ENCODE measurements at places on chromosomes 5 and 9.

GRCh38 chr5:74895906-74896305, 29.7 kb upstream of the FAM169A start:
- DNase-seq: peak; percentile 73

DNA sequence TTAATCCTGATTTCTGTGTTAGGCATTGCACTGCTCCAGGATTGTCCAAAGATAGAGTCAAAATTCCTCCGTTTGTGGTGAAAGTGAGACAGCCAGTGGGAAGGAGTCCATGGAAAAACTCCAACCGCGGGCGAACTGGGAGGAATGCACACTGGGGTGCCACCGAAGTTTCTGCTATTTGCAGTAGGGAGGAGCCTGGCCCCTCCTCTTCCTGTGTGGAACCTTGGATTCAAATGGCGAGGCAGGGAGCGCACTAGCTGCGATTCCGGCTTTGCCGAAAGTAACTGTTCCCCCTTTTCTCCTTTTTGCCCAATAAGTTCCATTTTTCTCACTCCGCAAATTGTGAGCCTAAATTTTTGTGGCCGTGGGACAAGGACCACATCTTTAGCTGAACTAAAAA, 9.3 kb downstream of the BAAT start:
- peak; percentile 35 for DNase-seq

DNA sequence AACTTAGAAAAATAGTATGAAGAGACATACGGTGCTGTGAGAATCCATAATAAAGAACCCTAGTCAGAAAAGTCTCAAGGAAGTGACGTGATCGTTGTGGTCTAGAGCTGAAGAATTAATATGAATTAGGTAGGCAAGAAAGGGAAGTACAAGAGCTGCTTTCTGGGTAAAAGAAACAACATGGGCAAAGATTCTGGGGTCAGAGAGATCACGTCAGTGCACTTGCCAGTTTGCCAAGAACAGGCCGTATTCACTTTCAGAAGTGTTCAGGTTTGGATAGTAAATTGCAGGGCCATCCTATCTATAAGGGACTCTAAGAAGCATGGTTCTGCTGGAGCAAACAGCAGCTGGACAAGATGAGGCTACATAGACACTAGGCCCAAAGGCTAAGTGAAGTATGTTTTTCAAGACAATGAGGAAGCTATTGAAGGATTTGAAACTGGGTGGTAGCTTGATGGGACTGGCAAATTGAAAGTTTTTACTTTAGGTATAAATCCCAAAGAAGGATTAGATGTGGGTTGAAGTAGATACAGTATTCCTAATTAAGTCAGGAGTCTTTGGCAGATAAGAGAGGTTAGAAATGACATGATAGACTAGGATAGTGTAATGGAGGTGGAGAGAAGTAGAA, 4.8 kb upstream of the CHD1 start:
- DNase-seq: no peak

DNA sequence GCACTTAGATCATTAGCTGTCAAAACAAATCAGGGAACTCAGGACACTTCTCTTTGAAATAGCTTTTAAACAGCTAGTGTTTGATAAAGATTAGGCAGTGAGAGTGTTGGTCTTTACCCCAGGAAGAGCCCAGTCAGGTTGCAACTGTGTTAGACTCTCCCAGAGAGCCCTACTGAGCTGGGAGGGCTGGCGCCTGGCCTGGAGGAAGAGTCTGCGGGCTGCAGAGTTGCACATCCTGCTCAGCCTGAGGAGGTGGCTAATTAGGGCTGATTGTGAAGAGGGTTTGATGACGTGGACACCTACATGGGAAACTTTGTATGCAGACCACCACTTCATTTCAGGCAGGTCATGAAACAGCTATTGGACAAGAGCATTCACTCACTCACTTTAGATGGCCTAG, 112.0 kb downstream of the TMEM174 start:
- DNase-seq: no peak

GRCh38 chr5:61254969-61255555, 77.0 kb upstream of the ZSWIM6 start:
- DNase-seq: no peak

GRCh38 chr5:164303646-164304215, 798.3 kb downstream of the MAT2B start:
- no peak for DNase-seq

GRCh38 chr9:101307524-101308213, 77.1 kb downstream of the BAAT start:
- peak; percentile 0 for DNase-seq

- DNase-seq: no peak
Observed at GRCh38 chr5:3277590-3278196, 317.9 kb upstream of the IRX1 start.

DNA sequence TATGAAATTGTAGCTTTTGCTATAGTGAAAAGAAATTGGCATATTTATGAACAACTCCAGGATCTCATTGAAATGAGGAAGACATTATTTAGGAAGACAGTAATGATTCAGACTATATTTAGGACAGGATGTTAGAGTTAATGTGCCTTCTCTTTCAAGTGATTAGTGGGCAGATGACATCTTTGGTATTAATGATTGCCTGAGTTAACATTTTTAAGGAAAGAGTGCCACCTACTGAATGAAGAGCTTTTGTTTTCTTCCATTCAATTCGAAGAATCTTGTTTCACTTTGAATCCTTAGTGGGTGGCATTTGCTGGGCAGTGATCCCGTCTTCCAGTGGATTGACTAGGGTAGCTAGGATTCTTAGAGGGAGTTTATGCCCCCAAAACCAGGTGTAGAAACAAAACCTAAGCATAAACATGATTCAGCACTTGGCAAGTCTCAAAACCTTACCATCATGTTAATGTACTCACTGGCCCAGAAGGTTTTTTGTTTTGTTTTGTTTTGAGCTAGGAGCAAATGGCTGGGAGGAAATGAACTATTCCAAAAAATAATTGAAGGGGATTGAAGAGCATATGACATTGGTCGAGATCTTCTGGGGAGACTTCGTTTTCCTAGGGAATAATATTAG, 23.2 kb downstream of the MAP3K1 start:
- peak; percentile 79 for DNase-seq

GRCh38 chr9:90103771-90104170, 499.0 kb downstream of the GADD45G start:
- DNase-seq: no peak

- DNase-seq: peak; percentile 69
Observed at GRCh38 chr5:126597156-126597555, 2.1 kb upstream of the ALDH7A1 start.

- DNase-seq: peak; percentile 81
Observed at GRCh38 chr5:158013939-158014338, 155.0 kb upstream of the CLINT1 start.

- peak; percentile 19 for DNase-seq
Observed at GRCh38 chr9:2116073-2116472, 100.9 kb downstream of the SMARCA2 start.

DNA sequence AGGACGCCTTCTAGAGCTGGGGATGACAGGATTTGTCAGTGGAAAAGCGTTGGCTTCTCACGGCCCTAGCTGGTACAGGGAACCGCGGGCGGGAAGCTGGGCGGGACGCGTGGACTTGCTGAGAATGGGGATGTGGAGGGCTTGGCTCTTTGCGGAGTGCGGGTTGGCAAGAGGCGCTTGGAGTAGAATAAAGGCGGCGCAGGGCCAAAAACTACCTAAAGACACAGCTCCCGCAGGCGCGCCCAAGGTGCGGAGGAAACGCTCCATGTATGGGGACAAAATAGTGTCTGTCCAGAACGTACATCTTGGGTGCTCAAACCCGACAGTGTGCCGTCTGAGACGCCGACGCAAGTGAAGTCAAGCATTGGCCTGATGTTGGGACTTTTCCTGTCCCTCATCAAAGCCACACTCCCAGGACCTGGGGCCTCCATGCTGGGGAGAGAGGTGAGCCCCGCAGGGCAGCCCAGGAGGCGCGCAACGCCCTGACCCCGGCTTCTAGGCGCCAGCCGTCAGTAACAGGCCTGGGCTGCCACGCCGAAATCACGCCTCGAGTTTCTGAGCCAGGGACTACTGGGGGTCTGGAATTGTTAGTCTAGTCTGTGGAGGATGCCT, 1.6 kb upstream of the NKX2-5 start:
- no peak for DNase-seq

GRCh38 chr5:76544268-76544926, 78.8 kb downstream of the F2RL2 start:
- DNase-seq: peak; percentile 31

DNA sequence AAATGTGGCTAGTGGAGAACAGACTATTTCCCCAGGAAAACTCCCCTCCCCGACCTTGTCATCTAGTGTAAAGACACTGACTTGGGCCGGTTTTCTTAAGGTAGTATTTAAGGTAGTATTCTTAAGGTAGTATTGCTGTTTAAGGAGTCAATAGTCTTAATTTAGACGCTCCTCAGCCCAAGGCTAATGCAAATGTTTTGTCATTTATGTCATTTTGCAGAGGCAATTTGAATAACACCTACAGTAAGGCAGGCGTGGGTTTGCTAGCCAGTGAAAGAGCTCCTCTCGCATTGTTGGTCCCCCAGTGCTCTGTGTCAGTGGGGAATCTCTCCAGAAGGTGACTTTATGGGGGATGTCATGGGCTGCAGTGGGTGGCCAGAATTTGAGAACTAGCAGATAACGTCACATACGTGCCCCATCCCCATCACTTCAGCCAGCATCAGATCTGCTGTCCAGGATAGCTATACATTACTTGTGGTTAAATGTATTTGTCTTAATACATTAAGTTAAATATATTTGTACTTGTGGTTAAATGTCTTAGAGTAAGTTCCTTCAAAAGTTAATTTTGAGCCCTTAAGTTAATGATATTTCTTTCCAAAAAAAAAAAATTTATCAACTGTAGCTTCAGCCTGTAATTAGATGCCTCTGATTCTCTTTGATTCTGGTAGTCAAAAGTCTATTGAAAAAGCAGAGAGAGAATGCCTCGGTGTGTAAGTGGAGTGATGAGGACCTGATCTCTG, 2.6 kb downstream of the PPP1R26 start:
- no peak for DNase-seq

GRCh38 chr5:124457901-124458300, 288.5 kb downstream of the ZNF608 start:
- DNase-seq: no peak

DNA sequence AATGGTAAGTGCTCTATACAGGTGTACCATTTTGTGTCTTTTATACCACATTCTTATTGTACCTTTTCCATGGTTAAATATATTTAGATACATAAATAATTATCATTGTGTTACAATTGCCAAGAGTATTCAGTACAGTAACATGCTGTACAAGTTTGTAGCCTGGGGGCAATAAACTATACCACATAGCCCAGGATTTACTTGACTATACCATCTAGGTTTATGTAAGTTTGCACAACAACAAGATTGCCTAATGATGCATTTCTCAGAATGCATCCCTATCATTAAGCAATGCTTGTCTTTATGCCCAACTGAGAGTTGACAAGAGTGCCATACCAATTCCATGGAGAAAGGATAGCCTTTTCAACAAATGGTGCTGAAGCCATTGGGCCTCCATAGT, 136.7 kb upstream of the PJA2 start:
- DNase-seq: no peak

DNA sequence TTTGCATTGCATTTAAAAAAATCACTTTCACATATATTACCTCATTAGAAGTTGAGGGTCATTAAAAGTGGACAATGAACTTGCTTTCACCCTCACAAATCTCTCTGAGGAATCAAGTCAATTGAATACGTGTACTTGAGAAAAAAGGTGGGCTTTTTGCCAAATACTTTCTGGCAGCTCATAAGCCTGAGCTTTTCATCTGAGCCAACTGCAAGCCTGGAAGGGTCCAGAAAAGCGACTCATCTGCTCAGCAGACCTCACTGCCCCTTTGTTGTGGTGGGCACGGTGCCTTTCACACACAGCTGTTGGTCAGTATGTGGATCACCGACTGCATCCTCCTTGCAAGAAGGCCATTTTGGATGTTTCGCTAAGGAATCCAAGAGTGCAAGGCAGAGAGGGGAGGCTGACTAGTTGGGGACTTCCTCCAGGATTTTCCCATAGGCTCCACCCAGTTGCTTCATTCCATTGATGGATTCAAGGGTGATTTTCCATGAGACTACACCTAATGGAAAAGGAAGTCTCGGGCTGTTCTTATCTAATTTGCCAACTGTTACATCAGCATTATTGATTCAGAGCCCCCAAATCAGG, 564.7 kb downstream of the PDE4D start:
- peak; percentile 71 for DNase-seq

DNA sequence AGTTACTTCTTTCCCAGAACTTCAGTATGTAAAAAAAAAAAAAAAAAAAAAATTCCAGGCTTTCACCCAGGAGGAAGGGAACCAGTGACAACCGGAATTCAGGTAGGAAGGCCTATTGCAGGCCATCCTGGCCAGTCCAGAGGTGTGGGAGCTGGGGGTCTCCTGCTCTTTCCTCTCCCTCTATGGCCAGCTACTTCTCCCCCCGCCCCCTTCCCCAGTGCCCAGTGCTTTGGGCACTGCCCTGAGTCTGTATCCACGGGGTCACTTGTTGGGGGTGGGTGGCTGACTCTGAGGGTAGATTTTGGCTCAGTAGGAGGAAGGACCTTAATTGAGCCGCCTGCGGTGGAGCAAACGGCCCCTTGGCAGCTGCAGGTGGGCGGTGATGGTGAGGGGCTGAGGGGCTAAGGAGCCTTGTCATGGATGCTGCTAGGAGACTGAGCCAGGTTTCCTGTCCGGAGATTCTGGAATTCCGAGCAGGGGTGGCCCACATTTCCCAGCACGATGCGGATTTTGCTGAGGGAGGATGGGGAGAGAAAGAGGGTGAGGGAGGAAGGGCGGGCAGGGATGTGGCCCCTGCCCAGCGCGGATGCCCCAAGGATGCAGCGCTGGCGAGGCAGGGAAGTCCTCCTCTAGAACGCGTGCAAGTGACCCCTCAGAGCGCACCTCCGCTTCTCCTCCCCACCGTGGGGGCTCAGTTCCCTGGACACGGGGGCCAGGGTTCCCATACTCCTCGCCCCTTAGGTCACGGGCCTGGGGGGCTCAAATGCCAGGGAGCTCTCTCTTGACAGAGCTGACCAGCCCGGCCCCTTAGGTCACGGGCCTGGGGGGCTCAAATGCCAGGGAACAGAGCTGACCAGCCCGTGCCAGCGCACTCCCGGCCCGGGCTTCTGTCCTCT, 1.2 kb upstream of the PHF2 start:
- DNase-seq: no peak

DNA sequence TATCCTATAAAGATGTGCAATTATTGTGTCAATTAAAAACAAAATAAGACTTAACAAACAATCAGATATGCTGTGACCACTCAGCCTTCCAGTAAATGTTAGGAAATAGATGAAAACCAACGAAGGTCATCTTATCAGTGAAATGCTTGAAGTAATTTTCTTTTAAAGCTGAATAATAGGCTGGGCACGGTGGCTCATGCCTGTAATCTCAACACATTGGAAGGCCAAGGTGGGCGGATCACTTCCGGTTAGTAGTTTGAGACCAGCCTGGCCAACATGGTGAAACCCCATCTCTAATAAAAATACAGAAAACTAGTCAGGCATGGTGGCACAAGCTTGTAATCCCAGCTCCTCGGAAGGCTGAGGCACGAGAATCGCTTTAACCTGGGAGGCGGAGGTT, 31.2 kb downstream of the NLN start:
- DNase-seq: no peak
